ENCODE measurements at places on chromosomes 16 and 17. TPM values are rescaled to one million over a fixed set of nuclear protein-coding genes. Genes with fewer than 3 reads are reported as not detected.

GRCh38 chr16:47079860-47080259 is 63.9 kb downstream of the NETO2 start:
- DNase-seq = no peak

DNA sequence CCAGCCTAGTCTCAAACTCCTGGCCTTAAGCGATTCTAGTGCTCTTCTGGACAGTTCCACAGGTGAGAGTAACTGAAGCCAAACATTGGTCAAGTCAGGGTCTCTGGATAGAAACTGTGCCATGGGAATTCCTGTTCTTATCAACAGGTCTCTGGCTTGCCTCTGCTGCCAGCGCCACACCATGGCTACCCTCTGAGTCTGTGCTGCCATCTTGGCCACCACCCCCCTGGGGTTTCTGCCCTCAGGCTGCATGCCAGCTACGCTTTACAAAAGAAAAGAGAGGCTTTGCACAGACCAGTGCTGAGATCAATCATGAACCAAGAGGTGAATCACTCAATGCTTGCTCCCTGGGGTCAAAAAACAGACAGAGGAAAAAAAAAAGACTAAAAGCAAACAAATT is 24.4 kb upstream of the CREBBP start:
- no peak for DNase-seq

- DNase-seq = no peak
Measured at GRCh38 chr17:65684631-65685030, 123.2 kb upstream of the AXIN2 start.

- no peak for DNase-seq
Measured at GRCh38 chr17:45246861-45247428, 14.9 kb downstream of the SPATA32 start.

- DNase-seq = no peak
Measured at GRCh38 chr17:61426482-61427304, 25.5 kb upstream of the TBX4 start.

DNA sequence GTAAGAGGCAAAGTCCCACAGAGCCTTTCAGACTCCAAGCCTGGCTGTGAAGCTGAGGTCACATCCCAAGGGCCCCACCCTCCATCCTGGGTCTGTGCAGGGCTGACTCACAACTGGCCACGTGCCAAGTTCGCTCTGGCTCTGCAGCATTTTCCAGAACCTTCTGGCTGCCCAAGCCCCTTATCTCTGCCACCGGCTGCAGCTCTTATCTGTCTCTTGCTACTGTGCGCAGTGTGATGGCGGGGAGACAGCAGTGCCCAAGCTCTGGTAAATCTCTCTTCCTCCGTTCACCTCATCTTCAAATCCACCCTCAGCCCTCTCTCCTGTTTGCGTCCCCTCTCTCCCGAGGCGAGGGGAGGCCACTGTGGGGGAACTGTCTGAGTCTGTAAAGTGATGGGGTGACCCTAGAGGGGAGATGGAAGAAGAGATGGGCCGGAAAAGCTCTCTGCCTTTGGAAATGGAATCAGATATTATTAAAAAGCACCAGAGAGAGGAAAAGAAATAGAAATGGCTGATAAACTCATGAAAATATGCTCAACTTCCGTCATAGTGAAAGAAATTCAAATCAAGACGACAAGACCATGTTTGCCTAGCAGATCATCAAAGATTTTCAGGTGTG is 162.7 kb upstream of the CDC42EP4 start:
- DNase-seq = no peak

- no peak for DNase-seq
Measured at GRCh38 chr16:68496689-68497088, 42.4 kb upstream of the ZFP90 start.

GRCh38 chr17:64339516-64340490 is 50.9 kb downstream of the PECAM1 start:
- DNase-seq = no peak

GRCh38 chr16:11051879-11052808 is 107.8 kb downstream of the CLEC16A start:
- DNase-seq = no peak

DNA sequence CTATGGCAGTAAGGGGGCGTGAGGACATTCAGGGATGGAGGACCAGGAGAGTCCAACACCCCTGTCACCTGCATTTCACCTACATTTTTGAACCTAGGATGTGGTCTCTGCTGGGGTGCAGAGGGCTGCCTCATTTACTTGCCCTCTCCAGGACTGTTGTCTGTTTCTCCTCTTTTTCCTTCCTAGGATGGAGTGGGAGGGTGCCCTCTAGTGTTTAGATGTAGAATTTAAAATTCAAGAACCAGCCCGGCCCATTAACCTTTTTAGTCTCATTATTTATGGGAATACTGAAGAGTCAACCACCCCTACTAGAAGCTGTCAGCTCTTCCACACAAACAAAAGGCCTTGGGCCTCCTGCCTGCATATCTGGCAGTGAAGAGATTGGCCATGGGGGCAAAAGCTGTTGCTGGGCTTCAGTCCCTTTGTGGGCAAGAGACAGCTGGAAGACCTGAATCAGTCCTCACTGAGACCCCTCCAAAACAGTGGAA is 2.5 kb upstream of the STARD3 start:
- DNase-seq = no peak

KCNH4 gene
- 0.31 TPM for total RNA-seq

TVP23C gene
- total RNA-seq = 64.6 TPM

HCRT gene
- not detected for total RNA-seq

NFATC2IP gene
- total RNA-seq = 19.8 TPM
